ENCODE measurements at places on chromosomes 11 and 22. TPM values are rescaled to one million over a fixed set of nuclear protein-coding genes. Genes with fewer than 3 reads are reported as not detected.

Gene CCDC188
- 1.3 TPM for total RNA-seq

Gene NTM
- total RNA-seq, result 11.8 TPM

Gene C11orf21
- total RNA-seq, result 0.43 TPM

Gene OR51B2
- total RNA-seq, result not detected

Gene MUC2
- total RNA-seq, result not detected

Data from articular chondrocyte of knee joint (primary cell).